ENCODE measurements at places on chromosomes 3 and 15.

GRCh38 chr15:96468036-96468435 is 137.5 kb downstream of the NR2F2 start:
- no peak for DNase-seq

DNA sequence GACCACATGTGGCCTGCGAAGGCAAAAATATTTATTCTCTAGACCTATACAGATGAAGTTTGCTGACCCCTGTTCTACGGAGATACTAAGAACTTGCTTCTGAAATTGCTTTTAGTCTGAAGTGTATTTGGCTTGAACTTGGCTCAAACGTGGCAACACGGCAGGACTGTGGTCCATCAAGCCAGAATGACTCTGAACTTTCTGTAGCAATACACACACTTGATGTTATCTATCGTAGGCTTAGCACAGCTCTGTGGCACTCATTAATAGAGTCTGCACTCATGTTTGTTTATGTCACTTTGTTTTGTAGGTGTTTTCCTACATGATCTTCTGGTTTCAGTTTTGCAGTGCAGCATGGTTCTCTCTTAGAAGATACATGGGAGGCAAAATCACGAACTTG is 298.1 kb downstream of the ADAMTS17 start:
- no peak for DNase-seq

DNA sequence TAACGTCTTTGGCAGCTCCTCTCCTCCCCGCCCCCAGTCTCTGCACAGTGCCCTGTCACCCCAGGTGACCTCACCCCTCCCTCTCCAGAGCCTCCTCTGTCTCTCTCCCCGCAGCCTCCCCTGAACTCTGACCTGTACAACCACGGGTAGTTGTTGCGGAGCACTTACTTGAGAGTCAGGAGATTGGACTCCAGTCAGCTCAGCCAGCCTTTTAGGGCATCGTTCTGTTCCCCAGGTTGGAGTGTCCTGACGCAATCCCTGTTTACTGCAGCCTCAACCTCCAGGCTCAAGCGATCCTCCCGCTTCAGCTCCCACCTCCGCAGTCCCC is 177.7 kb downstream of the UACA start:
- DNase-seq, result no peak

DNA sequence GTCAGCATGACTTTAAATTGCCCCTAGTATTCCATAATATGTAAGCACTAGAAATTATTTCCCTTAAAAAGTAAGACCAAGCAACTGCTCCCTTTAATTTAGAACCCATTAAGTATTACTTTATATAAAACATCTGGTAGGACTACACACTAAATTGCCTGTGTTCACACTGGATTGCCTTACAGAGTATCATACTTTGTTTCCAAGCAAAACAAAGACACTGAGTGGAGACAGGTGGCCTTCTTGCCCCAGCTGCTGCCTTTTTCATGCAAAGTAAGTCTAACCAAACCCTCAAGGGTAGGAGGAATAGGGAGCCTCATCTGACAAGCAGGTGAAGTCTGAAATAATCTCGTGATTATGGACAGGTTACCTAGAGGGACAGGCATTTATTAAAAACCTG is 87.3 kb downstream of the PEX5L start:
- no peak for DNase-seq

- DNase-seq, result no peak
Measured at GRCh38 chr3:141294848-141295247, 63.2 kb downstream of the PXYLP1 start.

DNA sequence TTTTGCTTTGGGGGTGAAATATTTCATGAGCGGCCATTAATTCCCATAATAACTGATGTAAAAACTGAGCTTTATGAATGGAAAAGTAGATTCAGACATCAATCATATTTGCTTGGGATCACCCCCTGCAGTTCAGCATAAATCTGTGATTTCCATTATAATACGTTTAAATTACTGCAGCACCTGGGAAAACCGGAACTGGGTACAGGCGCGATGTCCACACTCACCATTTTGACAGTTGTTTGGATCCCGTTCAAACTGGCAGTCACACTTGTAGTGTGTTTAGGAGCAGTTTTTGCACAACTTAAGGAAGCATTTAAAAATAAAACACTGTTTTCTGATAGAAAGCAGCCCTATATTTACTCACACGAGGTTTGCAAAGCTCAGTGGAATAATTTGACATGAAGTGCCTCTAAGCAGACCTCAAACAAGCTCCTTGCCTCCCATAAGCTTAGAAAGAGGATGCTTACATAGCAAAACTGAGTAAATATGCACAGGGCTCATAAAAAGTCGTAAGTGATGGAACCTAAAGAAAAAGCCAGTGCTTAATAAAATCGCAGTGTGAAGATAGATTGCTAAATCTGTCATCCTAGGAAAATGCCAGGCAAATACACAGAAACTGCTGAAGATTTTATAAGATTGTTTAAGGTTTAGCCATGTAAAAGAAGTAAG is 377.6 kb downstream of the PTPRG start:
- DNase-seq, result no peak

DNA sequence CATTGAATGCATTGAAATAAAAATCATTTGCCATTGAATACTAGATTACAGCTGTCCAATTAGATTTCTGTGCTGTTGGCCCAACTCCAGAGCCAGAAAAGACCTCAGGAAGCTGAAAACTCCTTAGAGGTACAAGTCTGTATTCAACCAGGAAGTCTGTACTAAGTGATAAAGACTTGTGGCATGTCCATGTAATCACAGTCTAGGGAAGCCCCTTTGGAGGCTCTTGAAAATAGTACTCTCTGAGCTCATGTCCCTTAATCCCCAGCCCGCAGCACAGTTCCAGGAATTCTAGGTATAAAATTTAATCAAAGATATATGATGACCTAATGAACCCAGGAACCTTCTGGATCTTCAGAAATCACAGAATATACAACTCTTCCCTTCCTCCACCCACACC is 279.4 kb downstream of the RSL24D1 start:
- DNase-seq, result no peak

DNA sequence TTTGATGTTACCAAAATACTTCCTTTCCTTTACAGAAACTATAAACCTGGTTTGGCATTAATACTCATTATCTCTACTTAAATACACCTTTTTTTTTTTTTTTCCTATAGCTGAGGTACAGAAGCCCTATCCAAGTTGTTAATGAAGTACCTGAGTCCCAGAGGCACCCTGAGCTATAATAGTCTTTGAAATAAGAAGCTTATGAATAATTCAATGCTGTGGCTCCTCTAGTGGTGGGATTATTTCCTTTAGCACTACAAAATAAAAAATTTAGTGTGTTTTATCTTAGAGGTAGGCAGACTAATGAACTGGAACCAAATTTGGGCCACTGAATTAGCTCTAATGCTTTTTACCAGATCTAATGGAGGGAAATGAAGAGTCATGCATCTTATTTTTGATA is 611.9 kb downstream of the EDEM1 start:
- no peak for DNase-seq

GRCh38 chr3:98612587-98612986 is 19.2 kb upstream of the CPOX start:
- DNase-seq, result no peak

GRCh38 chr3:189967254-189967865 is 153.3 kb downstream of the P3H2 start:
- no peak for DNase-seq

GRCh38 chr15:63539521-63539920 is 35.1 kb downstream of the USP3 start:
- no peak for DNase-seq

DNA sequence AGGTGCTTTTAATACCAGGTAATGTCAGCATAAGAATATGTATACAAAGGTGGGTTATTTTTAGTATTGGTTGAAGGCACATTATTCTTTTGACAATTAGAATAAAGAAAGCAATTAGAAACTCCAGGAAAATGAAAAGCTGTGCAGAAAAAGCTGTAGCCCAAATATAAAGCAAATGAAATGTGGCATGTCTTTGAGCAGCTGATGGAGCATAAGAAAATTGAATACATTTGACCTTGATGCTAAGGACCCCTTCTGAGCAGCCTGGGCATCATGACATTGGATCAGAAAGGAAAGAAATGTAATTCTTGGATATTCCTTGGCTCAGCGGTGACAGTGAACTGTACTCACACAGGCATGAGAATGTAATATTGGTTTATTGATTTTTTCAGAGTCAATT is 8.0 kb upstream of the ISLR start:
- DNase-seq, result no peak

DNA sequence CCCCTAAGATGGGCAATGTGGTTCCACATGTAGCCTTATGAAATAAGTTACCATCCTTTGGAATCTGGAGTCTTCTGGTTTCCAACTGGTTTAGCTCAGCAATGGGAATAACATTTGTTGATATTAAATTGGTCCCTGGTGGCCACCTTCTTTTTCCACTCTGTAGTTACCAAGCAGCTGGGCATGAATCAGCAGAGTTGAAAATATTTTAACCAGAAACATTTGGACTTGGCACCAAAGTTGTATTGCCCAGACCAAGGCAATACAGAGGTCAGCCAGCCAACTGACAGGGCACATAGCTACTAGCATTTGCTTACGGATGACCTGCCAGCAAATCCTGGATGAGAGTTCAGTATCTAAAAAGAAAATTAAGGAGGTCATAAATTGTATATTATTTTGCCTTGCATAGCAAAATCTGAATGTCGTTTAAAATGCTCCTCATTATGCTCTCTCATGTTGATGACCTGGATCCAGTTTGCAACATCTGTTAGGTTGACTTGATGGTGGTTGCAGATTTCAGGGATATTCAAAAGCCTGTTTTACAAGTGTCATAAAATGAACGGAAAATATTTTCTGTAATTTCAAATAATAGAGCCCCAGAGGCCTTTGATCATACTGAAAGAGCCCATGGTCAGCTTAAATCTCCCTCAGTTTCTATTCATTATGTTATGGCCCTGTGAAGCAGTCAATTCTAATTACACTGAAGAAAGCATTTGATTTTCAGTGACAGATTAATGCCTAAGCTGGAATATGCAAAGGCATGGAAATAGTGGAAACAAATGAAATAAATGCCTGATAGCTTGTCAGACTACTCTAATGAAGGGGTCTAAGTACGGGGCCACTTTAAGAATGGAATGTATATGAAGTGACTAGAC is 54.6 kb downstream of the PPM1L start:
- DNase-seq, result no peak

- DNase-seq, result no peak
Measured at GRCh38 chr15:66595931-66596545, 30.2 kb upstream of the LCTL start.

DNA sequence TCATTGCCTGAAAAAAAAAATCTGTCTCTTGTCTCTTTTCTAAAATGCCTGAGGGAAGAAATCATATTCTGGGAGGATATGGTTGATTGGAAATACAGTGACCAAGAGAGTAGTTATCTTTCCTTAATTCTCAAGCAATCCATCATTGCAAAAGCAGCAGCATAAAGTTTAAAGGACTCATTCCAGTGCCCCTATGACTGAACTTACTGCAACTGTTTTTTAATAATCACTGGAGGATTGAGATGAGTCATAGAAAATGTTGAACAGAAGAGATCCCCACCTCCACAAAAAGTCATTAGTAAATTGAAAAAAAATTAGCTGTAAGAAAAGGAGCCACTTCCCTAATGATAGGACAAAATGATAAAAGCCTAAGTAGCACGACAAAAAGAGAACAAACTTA is 121.5 kb downstream of the SLC9A9 start:
- no peak for DNase-seq

DNA sequence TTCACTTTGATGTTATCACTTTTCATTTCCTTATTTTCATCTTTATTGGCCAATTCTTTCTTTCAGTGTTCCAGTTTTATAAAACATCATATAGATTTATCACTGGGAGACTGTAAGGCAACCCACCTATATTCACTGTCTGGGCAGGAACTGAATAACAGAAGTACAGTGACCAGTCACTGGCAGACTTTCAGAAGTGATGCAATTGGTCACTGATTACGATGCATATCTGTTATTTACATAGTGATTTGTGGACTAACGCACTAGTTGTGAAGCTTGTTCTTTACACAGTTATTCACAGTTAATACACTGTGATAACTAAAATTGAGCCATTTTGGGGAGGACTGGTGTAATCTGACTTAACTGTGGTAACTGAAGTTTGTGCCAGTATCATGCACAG is 190.2 kb upstream of the DPH6 start:
- no peak for DNase-seq
